ENCODE measurements at places on chromosomes 5 and 9.

- DNase-seq, result no peak
Measured at GRCh38 chr5:38803246-38803645, 42.6 kb upstream of the OSMR start.

DNA sequence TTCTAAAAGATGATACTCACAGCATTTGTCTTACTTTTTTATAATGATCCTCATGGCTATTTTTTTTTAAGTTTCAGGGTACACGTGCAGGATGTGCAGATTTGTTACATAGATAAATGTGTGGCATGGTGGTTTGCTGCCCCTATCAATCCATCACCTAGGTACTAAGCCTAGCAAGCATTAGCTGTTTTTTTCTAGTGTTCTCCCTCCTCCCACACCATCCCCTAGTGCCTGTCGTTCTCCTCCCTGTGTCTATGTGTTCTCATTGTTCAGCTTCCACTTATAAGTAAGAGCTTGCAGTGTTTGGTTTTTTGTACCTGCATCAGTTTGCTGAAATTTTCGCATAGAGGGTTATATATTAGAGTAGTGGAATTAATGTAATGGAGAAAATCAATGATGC, 189.1 kb upstream of the CDH12 start:
- DNase-seq, result no peak

DNA sequence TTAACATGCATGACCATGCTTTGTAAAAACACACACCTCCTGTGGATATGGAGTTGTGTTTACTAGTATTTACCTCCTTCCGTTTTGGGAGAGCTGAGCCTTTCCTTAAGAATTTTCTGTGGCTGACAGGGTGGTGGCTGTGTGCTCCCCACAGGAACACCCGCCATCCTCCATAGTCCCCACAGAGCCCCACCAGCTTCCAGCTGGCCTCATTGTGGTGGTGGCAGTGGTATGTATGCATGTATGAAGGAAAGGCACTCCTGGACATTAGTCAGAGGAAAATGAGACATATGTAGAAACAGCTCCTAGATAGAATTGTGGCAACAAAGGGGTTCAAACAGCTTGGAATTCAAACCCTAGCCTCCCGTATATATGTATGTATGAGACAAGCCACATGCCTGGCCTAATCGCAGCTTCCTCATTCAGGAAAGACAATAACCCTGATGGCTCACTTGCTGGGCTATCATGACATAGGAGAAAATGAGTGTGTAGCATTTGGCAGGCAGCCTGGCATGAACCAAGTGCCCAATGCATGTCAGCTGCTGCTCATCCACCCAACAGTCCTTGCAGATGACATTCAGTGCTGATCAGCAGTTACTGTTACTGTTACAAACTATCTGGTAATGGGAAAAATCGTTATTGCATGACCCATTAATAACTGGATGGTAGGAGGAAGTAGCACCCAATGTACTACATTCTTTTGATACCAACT, 459.7 kb downstream of the EBF1 start:
- no peak for DNase-seq

DNA sequence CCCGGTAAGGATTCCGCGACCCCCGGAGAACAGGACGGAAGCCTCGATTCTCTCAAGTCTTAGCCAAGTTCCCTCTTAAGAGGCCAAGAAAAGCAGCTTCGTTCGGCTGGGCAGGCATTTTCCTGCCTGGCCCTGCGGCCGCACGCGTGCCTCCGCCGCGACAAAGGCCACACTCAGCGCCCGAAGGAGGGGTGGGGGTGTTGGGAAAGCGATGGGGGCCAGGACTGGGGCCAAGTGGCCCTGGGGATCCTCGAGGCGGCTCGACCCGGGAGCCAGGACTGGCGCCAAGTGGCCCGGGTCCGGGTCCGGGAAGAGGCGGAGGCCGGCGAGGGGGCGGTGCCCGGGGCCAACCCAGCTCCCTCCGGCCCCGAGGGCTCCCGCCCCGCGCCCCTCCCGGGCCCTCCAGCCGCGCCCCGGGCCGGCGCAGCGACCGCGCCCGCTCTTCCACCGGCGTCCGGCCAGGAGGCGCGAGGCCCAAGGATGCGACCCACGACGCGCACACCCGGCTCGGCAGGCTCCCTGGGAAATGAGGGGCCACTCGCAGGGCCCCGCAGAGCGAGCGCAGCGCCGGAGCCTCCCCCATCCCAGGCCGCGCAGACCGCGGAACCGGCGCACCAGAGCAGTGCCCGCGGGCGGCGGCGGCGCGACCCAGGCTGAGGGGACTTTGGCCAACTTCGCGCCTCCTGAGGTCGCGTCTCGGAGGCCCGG, 756 bp downstream of the VAV2 start:
- no peak for DNase-seq

GRCh38 chr5:91382530-91383026, 539 bp downstream of the ARRDC3 start:
- no peak for DNase-seq

DNA sequence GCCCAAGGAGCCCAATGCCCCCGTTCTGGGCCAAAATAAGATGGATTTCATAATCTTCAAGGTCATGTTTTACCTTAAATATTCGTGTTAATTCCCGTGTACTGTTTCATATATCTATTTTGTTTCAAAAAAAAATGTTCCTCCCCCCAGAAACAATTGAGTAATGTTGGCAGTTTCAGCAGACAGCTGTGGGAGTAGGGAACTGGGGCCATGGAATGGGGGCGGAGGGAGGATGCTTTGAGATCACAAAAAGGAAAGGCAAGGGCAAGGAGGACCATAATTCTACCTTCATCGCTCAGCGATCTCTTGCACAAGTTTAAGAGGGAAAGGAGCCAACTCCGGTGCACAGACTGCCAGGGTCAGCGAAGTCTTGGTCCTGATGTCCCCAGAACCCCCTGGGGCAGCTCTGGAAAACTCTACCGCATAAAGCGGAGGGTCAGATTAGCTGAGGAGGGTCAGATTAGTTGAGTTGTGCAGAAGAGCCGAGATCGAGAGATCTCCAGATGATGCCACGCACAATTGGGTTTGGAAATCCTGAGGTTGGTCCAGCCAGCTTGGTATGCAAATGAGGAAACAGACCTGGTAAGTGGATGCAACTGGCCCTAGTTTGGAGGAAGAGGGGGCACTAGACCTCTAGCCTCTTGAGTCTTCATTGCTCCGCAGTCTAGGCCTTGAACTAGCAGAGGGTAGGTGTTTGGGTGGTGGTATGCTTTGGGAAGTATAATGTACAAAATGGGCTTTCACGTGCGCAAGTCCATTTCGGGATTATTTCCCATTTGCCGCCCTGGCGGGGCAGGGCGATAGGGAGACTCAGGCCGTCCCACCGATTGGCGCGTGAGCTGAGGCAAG, 24.0 kb downstream of the CDKN2A start:
- no peak for DNase-seq

DNA sequence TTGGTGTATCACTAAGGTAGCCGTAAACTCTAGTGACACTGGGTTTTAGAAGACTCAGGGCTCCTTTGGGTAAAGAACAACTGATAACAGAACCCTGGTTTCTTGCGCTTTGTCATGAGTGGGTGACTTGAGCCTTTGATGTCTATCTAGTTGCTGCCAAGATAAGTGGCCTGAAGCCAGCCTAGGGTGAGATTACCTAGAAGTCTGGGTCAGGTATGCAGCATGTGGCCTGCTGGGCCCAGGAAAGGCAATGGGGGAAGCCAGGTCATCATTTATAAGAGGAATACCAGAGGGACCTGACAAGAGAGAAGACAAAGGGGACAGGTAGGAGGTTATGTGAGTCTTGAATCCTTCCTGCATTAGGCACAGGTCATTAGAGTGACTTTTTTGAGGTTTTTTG, 23.2 kb upstream of the GARNL3 start:
- no peak for DNase-seq

DNA sequence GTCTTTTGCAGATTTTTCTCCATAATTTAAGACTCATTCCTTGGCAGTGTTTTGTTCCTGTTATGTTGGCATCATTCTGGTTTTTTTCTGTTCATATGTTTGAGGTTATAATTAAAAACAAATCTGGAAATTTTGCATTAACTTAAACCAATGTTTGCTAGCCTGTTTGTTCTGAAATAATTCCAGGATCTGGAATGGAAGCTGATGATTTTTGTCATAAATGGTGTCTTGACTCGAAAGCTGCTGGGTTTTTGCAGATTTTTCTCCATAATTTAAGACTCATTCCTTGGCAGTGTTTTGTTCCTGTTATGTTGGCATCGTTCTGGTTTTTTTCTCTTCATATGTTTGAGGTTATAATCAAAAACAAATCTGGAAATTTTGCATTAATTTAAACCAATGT, 318.7 kb upstream of the IRX4 start:
- DNase-seq, result no peak

- DNase-seq, result no peak
Measured at GRCh38 chr5:68383888-68384310, 168.3 kb downstream of the PIK3R1 start.

- DNase-seq, result no peak
Measured at GRCh38 chr5:28707706-28708105, 1669.3 kb upstream of the CDH9 start.

GRCh38 chr5:170289121-170289520, 8.5 kb downstream of the LCP2 start:
- no peak for DNase-seq

DNA sequence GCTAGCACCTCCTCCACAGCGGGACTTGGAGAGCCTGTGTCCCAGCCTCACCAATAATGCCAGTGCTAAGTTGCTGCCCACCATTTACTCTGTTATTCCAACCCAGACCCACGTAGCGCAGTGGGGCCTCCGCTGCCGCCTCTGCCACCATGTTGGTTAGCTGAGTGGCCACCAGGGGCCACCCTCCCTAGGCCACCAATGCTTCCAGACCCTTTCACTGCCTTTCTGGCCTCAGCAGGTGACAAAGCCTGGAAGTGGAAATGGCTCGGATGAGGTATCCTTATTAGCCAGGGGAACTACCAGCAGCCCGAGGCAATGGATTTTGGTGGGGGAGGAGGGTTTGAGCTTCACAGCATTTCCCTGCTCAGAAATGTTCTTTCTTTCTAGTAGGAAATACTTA, 110.1 kb downstream of the OSTF1 start:
- no peak for DNase-seq

GRCh38 chr5:39225405-39226099, 6.2 kb upstream of the FYB1 start:
- DNase-seq, result no peak

- DNase-seq, result no peak
Measured at GRCh38 chr5:157172403-157172802, 6.3 kb upstream of the GARIN3 start.

- DNase-seq, result no peak
Measured at GRCh38 chr5:67886761-67887160, 328.8 kb upstream of the PIK3R1 start.

GRCh38 chr5:122877518-122877917, 32.1 kb downstream of the SNX24 start:
- no peak for DNase-seq

DNA sequence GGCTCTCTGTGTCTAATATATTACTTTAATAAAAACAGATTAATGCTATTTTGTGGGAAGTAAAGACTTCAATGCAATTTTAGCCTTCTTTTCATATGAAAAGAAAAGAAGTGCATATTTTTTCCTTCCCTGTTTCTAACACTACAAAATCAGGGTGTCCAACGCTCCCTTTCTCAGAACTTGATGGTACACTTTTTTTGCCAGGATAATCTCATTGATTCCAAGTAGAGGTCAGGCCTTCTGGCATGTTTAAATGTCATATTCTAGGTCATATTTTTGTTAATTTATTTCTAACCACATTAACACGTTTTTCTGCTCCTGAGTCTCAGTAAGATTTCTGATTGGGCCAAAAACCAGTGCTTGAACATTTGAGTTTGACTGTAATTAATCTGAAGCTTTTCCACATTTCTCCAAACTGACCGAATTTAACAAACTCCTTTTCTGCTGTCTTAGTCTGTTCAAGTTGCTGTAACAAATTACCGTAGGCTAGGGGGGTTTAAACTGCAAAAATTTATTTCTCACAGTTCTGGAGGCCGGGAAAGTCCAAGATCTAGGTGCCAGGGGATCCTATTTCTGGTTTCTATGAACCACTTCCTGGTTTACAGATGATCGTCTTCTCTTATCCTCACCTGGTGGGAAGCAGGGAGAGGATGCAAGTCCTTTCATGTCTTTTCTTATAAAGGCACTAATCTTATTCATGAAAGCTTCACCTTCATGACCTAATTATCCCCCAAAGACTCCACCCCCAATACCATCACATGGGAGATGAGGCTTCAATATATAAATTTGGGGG, 63.2 kb upstream of the ELL2 start:
- no peak for DNase-seq

DNA sequence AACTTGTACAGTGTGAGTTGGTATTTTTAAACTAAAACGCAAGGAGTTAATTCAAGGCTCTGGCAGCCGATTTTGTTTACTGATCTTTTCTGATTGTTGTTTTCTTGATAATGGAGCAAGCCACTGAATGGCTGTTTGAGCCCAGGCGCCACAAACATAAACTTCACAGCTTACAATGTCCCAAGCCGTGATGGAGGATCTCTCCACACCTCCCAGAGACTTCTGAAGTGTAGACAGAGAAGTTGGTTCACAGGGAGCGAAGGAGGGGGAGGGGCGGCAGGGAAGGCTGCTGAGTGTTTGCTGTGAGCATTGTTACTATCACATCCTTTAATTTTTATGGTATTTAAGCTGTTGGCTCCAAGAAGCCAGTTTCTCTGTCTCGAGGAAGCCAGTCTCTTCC, 14.7 kb downstream of the ISL1 start:
- DNase-seq, result no peak

GRCh38 chr9:136881691-136882108, 4.6 kb upstream of the TRAF2 start:
- no peak for DNase-seq

- DNase-seq, result no peak
Measured at GRCh38 chr5:142753116-142753631, 17.0 kb upstream of the ARHGAP26 start.

DNA sequence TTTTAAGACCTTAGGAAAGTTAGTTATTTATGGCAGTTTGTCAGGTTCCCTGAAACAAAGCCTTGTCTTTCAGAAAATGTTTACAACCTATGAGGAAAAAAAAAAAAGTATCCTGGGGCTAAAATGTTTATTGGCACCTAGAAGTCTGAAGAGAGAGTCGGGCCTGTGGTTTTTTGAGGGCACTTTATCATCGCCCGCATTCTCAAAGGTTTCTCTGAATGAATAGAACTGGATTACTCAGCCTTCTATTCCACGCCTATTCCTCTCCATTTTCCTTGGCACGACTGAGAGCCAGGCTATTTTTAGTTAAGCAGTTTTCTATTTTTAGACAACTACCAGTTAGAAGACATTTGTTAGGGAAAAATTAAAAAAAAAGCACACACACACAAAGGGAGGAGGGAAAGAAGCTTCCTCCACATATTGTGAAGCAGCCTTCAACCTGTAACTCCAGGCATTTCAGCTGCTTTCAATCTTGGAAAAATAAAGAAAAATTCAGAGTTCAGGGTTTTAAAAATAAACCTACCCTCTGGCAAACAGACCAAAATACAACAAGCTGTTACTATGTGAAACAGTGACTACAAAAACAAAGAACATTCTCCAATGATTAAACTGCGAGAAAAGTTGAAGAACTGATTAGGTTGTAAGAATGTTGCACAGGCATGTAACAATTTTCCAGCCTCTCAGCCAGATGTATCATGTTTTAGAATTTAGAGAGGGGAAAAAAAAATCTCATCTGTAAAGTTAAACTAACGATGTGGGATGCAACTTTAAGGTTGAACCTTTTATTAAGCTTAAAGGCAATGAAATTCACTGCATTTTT, 97.0 kb downstream of the MEF2C start:
- peak; percentile 91 for DNase-seq
